ENCODE measurements at places on chromosomes 7 and 10. TPM values are rescaled to one million over a fixed set of nuclear protein-coding genes. Genes with fewer than 3 reads are reported as not detected.

Gene CYP26A1
- total RNA-seq, result 0.49 TPM

Gene SKIDA1
- 2.0 TPM for total RNA-seq

Gene IL2RA
- not detected for total RNA-seq

Gene FXYD4
- not detected for total RNA-seq

Gene PEX1
- 17.0 TPM for total RNA-seq

Gene PIK3CG
- not detected for total RNA-seq

Gene MSMB
- not detected for total RNA-seq

Gene SLC16A9
- total RNA-seq, result 1.00 TPM

Gene RNLS
- total RNA-seq, result 5.1 TPM

Gene TCERG1L
- not detected for total RNA-seq

Gene AKR1E2
- 4.9 TPM for total RNA-seq

Gene CAMK2B
- 0.27 TPM for total RNA-seq

Gene IL15RA
- 0.56 TPM for total RNA-seq

Gene NKX2-3
- not detected for total RNA-seq

Gene FAM25C
- not detected for total RNA-seq

Gene ZNF783
- 19.9 TPM for total RNA-seq

GRCh38 chr10:88996927-88997326 lies 6.3 kb downstream of the FAS start:
- H3K27me3 ChIP-seq, result no peaks in the 10 kb centered on the region
- H3K27ac ChIP-seq, result no peak overlapping the region
- H3K36me3 ChIP-seq, result no peaks in the 10 kb centered on the region
- H3K4me3 ChIP-seq, result no peak overlapping the region
- DNase-seq, result no peak
- H3K4me1 ChIP-seq, result peaks cover 32% of the 10 kb centered on the region

DNA sequence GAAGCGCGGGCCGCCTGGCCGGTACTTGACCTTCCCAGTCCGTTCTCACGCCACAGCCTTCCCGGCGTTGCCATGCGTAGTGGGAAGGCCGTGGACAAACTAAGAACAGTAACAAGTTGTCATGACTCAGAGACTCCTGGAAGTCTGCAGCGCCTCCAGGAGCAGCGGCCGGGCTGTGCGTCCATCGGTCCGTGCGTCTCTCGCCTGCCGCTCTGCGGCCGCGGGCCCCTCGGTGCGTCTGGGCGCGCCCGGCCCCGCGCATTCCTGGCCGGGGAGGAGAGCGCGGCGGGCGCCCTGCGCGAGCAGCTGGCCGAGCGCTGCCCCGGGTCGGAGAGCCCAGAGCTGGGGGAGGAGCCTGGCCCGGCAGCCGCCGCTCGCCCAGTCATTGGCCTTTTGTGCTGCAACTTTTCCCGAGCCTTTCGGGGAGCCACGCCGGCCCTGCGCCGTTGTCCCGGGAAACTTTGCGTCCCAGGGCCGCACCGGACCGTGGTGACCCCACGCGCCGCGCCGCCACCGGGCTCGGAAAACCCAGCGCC lies 123.7 kb downstream of the TACC2 start:
- no peak for DNase-seq
- H3K27me3 ChIP-seq, result no peaks in the 10 kb centered on the region
- H3K4me1 ChIP-seq, result peaks cover 48% of the 10 kb centered on the region
- H3K4me3 ChIP-seq, result peak overlapping the region; percentile 88

DNA sequence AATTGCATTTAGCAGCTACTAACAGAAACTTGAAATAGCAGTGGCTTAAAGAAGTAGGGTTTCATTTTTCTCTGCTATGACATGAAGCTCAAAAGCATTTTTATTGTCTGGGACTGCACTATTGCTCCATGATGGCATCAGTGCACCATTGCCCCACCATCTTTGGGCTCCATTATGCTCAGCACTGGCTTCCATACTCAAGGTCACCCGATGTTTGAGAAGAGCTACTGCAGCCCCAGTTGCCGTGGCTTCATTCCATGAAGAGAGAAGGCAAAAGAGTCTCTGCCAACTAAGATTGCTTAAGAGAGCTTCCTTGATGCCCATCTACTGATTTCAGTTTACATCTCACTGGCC lies 192.2 kb upstream of the LRGUK start:
- no peaks in the 10 kb centered on the region for H3K27me3 ChIP-seq
- no peak overlapping the region for H3K4me3 ChIP-seq
- peaks cover 10% of the 10 kb centered on the region for H3K4me1 ChIP-seq
- DNase-seq, result no peak
- no peak overlapping the region for H3K27ac ChIP-seq

DNA sequence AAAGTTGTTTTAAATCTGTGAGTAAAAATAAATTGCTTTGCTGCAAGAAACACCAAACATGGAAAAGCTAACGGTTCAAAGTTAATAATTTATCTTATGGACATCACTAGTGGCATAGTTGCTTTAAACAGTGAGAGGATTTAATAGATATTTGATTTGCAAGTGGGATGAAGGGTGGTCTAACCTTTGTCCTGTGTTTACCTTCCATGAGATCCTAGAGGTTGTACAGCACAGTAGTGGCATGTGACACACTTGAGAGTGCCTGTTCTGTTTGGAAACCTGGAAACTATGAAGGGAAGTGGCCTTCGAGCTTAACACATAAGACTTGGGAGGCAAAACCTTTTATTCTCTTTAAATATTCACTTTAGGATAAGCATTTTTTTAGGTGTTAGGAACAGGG lies 16.0 kb downstream of the EGFR start:
- no peaks in the 10 kb centered on the region for H3K27me3 ChIP-seq
- H3K4me3 ChIP-seq, result no peak overlapping the region

GRCh38 chr10:114870486-114870885 lies 48.9 kb downstream of the FHIP2A start:
- H3K27ac ChIP-seq, result peak overlapping the region; percentile 53
- DNase-seq, result no peak
- H3K4me3 ChIP-seq, result no peak overlapping the region
- no peaks in the 10 kb centered on the region for H3K27me3 ChIP-seq
- peaks cover 64% of the 10 kb centered on the region for H3K4me1 ChIP-seq
- peaks cover 7% of the 10 kb centered on the region for H3K36me3 ChIP-seq

DNA sequence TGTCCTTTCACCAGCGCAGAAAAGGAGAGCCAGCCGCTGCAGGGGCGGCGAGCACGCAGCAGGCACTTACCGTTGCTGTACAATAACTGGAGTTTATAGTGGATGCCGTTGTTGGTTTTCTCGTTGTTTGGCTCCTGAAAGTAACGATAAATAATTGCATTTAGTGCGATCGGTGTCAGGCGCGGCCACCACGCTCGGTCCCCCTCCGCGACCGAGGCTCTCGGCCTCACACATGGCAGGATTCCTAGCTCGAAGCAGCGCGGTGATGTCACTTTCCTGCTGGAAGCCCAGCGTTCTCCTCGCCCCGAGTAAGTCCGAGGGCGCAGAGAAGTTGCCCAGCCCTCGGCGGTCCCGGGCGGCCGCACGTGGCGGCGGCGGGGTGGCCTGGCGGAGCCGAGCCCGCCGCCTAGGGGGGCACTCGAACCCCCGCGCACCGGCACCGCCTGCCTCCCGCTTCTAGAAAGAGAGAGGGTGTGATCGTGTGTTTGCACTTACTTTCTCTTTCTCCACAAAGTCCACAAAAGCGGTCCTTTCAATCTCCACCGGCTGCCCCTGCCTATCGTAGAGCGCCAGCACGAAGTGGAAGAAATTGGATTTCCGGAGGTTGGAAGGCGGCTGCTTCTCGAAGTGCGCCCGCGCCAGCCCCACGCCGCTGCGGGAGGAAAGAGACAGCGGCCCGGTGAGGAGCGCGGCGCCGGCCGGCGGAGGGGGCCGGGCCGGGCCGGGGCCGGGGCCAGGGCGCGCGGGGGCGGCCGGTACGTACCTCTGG lies 1.0 kb downstream of the EBF3 start:
- no peaks in the 10 kb centered on the region for H3K36me3 ChIP-seq
- peaks cover 60% of the 10 kb centered on the region for H3K27me3 ChIP-seq
- peaks cover 20% of the 10 kb centered on the region for H3K4me1 ChIP-seq
- no peak for DNase-seq

GRCh38 chr10:21534604-21535493 lies 817 bp downstream of the MLLT10 start:
- H3K27ac ChIP-seq, result peak overlapping the region; percentile 88
- no peak for DNase-seq
- H3K36me3 ChIP-seq, result peaks cover 6% of the 10 kb centered on the region
- peak overlapping the region; percentile 81 for H3K4me3 ChIP-seq

DNA sequence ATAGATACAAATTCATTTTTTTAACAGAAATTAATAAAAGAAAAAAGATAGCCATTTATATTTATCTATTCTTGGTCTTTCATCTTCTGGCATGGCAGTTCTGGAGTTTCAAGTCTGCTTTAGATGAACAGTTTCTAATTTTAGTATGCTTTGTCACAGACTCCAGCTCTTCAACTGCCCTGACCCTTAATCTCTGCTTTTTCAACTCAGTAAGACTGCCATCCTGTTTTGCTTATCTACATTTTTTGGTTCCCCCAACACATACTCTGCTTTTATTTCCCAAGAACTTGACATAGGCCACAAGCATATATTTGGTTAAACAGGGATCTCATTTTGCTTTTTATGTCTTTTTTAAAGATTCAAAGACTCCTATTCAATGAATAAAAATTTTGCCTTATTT lies 309.3 kb upstream of the KCND2 start:
- H3K27ac ChIP-seq, result no peak overlapping the region
- no peaks in the 10 kb centered on the region for H3K27me3 ChIP-seq
- DNase-seq, result no peak
- H3K4me3 ChIP-seq, result no peak overlapping the region

DNA sequence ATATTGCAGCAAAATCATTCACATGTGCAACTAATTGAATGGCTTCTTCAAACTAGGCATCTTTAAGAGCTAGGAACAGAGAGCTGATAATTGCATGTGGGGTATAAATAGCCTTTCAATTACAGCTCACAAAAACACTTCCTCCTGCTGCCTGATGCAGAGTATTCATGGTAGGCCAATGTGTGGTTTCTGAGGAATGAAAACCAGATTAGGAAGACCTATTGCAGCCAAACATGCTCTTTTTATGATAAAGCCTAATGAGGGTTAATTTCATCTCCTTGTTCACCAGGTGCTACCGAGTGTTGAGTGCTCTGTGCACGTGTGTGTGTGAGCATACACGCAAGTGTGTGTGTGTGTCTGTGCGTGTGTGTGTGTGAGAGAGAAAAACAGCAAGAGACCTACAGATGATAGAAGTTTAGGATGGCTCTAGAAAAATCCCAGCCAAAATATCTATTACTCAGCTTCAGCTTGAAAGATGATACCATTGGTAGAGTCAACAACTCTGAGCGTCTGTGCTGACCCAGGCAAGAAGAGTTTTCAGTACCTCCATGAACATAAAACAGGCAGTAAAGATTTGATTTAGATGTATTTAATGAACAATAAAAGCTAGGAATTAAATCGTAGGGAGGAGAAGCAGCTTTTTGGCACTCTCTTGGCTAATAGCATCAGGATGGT lies 448.5 kb upstream of the ANKRD30A start:
- H3K4me3 ChIP-seq, result no peak overlapping the region
- peak overlapping the region; percentile 62 for H3K27ac ChIP-seq
- H3K4me1 ChIP-seq, result peaks cover 54% of the 10 kb centered on the region
- no peaks in the 10 kb centered on the region for H3K27me3 ChIP-seq
- DNase-seq, result no peak

DNA sequence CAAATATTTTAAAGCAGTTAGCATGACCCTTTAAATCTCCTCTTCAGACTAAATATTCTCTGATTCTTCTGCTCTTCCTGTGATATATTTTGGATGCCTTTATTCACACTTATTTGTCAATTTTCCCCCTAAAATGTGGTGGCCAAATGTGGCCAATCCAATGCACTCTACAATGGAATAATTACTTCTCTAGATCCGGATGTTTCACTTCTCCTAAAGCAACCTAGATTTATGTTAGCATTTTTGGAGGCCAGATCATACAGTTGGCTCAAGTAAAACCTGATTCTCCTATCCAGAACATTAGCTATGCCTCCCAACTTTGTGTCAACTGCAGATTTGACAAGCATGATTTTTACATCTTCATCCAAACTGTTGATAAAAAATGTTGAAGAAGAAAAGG lies 153.7 kb downstream of the CREB5 start:
- no peak overlapping the region for H3K27ac ChIP-seq
- H3K4me1 ChIP-seq, result peaks cover 19% of the 10 kb centered on the region
- H3K36me3 ChIP-seq, result no peaks in the 10 kb centered on the region

DNA sequence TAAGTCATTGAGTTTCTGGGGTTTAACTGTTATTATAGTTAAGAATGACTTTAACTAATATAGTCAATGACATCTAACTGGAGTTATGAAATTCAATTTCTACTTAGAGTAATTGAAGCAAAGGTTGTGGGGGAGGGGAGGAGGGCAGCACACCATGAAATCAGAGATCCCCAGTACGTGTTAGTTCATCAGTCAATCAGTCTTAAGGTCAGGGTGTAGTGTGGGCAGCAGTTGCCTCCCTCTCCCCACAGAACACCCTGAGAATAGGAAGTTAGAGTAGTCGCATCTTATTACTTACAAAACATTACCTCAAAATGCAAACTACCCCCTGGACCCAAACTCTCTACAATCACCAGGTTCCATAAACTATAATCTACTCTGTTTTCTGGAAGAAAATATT lies 7.0 kb upstream of the HPS1 start:
- H3K36me3 ChIP-seq, result no peaks in the 10 kb centered on the region
- H3K4me1 ChIP-seq, result peaks cover 3% of the 10 kb centered on the region
- H3K27ac ChIP-seq, result no peak overlapping the region
- no peak overlapping the region for H3K4me3 ChIP-seq

- H3K27me3 ChIP-seq, result peaks cover 3% of the 10 kb centered on the region
- no peak overlapping the region for H3K4me3 ChIP-seq
- no peaks in the 10 kb centered on the region for H3K4me1 ChIP-seq
- no peak for DNase-seq
- H3K36me3 ChIP-seq, result no peaks in the 10 kb centered on the region
Measured at GRCh38 chr10:17915181-17915580, 36.5 kb upstream of the SLC39A12 start.

DNA sequence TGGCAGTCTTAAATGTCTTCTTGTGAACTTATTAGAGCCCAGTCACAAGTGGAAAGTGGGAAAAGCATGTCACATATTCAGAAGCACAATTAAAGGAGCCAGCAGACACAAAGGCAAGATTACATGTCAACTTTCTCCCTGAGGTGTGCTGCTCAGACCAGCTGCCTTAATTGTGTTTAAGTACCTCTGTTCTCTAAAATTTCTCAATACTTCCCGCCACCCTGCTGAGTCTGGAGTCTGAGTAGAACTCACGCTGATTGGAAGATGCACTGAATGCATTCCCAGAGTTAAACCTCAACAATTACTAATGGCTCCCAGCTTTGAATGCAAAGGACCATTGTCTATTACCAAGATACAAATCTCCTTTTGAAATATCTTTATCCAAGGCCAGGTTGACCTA lies 166.4 kb upstream of the COBL start:
- no peaks in the 10 kb centered on the region for H3K36me3 ChIP-seq
- DNase-seq, result no peak
- no peaks in the 10 kb centered on the region for H3K4me1 ChIP-seq

- peak overlapping the region; percentile 96 for H3K27ac ChIP-seq
- H3K36me3 ChIP-seq, result peaks cover 1% of the 10 kb centered on the region
- H3K27me3 ChIP-seq, result no peaks in the 10 kb centered on the region
Measured at GRCh38 chr10:32446536-32447406, 831 bp downstream of the CCDC7 start.

GRCh38 chr10:4579844-4580243 lies 246.2 kb upstream of the AKR1E2 start:
- no peaks in the 10 kb centered on the region for H3K27me3 ChIP-seq
- no peak for DNase-seq
- H3K36me3 ChIP-seq, result no peaks in the 10 kb centered on the region

- peak; percentile 96 for DNase-seq
- peaks cover 21% of the 10 kb centered on the region for H3K4me1 ChIP-seq
- H3K36me3 ChIP-seq, result peaks cover 6% of the 10 kb centered on the region
- H3K4me3 ChIP-seq, result no peak overlapping the region
- peak overlapping the region; percentile 69 for H3K27ac ChIP-seq
Measured at GRCh38 chr7:143381427-143382125, 431 bp downstream of the ZYX start.

- peaks cover 2% of the 10 kb centered on the region for H3K4me1 ChIP-seq
- no peak overlapping the region for H3K4me3 ChIP-seq
- no peak overlapping the region for H3K27ac ChIP-seq
- no peaks in the 10 kb centered on the region for H3K36me3 ChIP-seq
- DNase-seq, result no peak
Measured at GRCh38 chr10:121183236-121183635, 332.1 kb downstream of the WDR11 start.

All from chondrocyte (in vitro differentiated cells).